ENCODE measurements at places on chromosomes 3 and 15.

- no peak for DNase-seq
Observed at GRCh38 chr3:9099702-9100512, 136.6 kb upstream of the RAD18 start.

- no peak for DNase-seq
Observed at GRCh38 chr15:44011238-44011854, 183.7 kb downstream of the FRMD5 start.

GRCh38 chr3:108518895-108519294 lies 8.5 kb upstream of the MYH15 start:
- DNase-seq: no peak

- DNase-seq: no peak
Observed at GRCh38 chr3:187473778-187474406, 105.7 kb downstream of the RTP4 start.

- no peak for DNase-seq
Observed at GRCh38 chr15:45784656-45785055, 149.8 kb downstream of the SQOR start.

GRCh38 chr15:71800835-71801745 lies 9.3 kb upstream of the NR2E3 start:
- no peak for DNase-seq
